T-helper 2 cell (primary cell): ENCODE measurements at places on chromosomes 1 and 21.

- DNase-seq: no peak
These were observed 19.8 kb downstream of the COL16A1 start for GRCh38 chr1:31683997-31684396.

DNA sequence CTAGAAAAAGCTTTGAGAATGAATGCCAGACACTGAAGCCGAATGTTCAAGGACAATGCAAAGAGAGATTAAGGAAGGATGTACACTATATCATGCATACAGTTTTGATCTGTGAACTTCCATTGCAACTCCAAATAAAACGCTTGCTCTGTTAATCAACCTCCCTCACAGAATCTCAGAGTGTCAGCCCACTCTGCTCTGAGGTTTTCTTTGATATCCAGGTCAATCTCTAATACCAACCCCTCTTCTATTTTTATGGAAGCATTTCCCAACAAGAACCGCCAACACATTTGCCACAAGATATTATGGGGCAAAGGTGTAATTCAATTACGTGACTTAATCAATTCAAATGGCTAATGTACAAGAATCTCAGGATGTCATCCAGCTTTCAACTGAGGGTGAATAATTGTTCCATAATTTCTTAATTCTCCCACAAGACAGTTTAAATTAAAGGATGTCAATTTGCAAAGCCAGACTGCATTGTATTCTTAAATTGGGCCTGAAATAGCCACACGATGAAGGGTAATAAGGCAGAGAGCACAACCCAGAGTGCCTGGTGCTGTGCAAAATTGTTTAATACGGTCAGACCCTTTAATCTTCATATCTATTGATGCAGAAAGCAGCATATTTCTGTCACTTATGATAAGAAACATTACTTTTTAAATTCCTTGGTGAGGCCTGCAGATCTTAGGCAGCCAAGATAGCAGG, 459.2 kb upstream of the DAB1 start:
- DNase-seq: no peak

- DNase-seq: no peak
These were observed 43.9 kb downstream of the PARP1 start for GRCh38 chr1:226363801-226364513.

- no peak for DNase-seq
These were observed 734 bp downstream of the CDK18 start for GRCh38 chr1:205505076-205505729.

GRCh38 chr1:245566952-245567351, 412.2 kb downstream of the KIF26B start:
- no peak for DNase-seq

- no peak for DNase-seq
These were observed 496.9 kb upstream of the LRRC7 start for GRCh38 chr1:69070660-69071373.

- no peak for DNase-seq
These were observed 3.5 kb upstream of the TIAM1 start for GRCh38 chr21:31347435-31348032.

DNA sequence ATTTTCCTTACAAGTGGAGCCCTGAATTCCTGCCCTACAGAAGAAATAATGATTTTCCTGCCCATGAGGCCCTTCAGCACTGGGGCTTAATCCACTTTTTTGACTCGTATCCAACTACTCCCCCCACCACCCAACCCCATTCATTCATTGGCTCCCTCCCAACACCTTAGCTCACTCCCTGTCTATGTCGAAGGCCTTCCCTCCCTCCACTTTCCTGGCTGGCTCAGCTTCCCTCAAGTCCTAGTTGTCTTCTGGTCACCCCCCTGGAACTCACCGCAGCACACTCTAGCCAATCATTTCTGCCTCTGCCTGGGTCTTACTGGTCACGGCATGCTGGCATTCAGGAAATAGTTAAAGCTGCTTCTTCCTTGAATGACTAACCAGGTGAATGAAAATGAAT, 118.9 kb downstream of the PGBD5 start:
- no peak for DNase-seq

DNA sequence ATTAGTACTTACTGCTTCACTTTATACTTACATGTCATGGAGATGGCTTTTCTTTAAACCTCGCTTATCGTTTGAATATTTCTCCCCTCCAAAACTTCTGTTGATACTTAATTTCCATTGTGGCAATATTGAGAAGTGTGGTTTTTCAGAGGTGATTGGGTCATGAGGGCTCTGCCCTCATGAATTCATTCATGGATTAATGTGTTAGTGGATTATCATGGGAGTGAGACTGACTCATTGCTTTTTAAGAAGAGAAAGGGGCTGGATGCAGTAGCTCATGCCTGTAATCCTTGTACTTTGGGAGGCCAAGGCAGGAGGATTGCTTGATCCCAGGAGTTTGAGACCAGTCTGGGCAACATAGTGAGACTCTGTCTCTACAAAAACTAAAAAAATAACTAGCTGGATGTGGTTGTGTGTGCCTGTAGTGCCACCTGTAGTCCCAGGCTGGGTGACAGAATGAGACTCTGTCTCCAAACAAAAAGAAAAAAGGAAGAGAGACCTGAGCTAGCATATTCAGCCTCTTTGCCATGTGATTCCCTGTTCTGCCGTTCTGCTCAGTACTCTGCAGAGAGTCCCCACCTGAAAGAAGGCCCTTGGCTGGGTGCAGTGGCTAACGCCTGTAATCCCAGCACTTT, 30.2 kb downstream of the RABGAP1L start:
- no peak for DNase-seq

DNA sequence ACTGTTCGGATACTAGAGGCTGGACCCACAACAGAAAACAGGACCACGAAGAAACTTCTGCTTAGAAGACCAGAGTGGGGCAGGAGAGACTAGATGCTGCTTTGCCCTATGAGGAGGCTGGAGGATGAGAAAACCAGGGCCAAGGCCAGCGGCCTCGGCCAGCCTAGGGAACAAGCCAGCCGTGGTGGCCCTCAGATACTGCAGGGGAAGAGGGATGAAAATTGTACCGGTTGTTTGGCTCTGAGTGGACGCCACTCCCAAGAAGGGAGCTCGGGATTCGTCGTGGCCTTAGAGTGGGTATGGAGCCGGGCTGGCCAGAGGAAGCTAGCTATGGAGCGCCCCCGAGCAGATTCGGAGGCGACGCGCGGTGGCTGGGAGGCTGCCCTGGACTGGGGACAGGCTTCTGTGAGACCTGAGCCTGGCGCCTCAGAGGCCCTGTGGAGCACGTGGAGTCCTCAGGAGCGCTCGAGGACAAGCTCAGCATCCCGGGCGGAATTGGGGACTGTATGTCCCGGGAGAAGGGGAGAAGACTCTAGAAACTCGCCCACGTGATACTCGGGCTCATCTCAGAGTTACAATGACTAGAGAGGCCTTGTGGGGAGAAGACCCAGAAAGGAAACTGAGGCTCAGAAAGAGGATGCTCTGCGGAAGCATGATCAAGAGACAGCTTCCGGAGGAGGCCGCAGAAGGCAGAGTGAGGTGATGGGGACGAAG, 2.8 kb downstream of the PRRX1 start:
- no peak for DNase-seq

DNA sequence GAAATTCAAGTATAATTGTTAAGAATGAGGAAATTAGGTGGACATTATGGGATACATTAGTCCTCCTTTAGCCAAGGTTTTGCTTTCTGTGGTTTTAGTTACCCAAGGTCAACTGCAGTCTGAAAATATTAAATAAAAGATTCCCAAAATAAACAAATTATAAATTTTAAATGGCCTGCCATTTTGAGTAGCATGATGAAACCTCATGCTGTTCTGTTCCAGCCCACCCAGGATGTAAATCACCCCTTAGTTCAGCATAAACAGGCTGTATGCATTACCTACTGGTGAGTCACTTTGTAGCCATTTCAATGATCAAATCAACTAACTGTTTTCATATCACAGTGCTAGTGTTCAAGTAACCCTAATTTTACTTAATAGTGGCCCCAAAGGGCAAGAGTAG, 132.5 kb upstream of the LYPLAL1 start:
- DNase-seq: no peak

GRCh38 chr1:15153842-15154479, 414 bp downstream of the TMEM51 start:
- no peak for DNase-seq

DNA sequence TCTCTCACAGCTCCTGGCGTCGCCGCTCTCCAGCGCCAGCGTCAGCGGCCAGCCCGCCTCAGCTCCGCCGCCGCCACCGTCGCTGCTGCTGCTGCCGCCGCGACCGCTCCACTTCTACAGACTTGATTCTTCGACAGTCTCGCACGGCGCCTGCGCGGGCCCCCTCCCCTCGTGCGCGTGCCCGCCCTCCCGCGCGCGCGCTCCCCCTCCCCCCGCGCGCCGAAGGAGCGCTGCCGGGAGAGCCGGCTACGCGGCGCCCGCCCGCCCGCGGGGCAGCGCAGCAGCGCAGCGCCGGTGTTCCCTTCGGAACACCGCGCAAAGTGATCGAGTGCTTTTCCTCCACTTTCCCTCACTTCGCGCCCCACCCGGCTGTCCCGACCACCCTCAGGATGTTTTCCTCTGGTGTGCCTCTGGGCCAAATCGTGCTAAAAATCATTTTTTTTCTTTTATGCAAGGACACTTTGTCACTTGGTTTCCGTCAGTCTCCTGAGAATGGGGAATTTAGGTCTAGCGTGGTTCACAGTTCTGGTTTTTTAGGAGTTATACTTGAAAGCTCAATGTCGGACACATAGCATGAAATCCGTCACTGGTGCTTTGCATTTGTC, at the start of gene IRF2BP2:
TSS of gene IRF2BP2 (minus strand) at position 118 of the 605 bp plus-strand sequence. CDS start 684 bp downstream, outside the sequence.
- DNase-seq: peak; percentile 66

- DNase-seq: no peak
These were observed 553.6 kb downstream of the NUF2 start for GRCh38 chr1:163875200-163875926.

- no peak for DNase-seq
These were observed 33.5 kb upstream of the CCDC27 start for GRCh38 chr1:3718764-3719163.

DNA sequence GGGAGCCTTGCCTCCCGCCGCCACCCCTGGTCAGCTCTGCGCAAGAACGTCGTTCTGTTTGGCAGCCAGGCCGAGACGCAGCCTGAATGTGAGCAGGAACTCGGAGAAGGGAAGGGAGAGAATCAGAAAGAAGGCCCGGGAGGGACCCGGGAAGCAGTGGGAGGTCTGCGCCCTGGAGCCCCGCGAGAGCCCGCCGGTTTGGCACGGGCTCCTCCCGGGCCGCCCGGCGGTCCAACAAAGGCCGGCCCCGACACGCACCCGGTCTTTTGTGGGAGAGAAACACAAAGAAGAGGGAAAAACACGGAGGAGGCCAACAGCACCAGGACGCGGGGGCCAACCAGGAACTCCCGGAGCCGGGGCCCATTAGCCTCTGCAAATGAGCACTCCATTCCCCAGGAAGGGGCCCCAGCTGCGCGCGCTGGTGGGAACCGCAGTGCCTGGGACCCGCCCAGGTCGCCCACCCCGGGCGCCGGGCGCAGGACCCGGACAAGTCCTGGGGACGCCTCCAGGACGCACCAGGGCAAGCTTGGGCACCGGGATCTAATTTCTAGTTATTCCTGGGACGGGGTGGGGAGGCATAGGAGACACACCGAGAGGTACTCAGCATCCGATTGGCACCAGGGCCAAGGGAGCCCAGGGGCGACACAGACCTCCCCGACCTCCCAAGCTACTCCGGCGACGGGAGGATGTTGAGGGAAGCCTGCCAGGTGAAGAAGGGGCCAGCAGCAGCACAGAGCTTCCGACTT, 2.7 kb upstream of the OLIG2 start:
- DNase-seq: no peak

DNA sequence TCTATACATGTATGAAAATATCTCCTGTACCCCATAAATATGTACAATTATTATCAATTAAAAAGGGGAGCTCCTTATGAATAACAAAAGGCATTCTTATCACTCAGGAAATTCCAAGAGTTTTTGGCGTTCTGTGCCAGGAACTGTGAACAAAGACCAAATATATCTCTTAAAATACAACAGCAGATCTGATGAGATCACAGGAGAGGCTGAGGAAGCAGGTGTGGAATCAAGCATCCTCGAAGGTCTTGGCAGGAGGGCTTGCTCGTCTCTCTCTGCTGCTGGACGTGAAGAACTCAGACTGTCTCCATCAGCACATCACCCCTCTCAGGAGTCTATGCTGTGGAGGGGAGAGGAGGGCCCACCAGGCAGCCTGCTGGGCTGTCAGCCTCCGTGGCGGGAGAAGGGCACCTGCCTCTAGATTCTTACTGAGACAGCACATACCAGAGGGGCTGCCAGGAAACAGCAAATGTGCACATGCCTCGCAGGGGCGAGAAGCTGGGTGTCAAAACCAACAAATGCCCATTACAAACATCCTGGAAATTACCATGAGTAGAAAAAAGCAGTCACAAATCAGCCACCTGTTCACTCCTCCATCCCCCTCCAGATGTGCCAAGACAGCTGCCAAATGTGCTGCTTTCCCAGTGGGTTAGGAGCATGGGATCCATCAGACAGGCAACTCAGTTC, 30.8 kb upstream of the FAM89A start:
- no peak for DNase-seq

DNA sequence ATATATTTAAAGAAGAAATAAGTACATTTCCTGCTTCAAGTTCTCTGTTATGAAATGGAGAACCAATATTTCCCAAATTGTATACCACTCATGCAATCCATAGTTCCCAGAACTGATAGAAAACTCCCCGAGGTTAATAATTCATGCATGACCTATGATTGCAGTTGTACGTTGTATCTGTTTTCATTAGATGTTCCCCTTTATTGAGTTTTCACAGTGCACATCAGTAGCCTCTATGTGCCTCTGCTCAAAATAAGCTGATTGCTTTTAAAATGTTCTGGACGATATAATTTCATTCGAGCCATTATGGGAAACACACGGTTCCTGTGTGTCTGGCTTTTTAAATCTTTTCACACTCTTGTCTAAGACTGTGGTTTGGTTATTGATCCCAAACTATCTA, 253.1 kb upstream of the KIAA0040 start:
- no peak for DNase-seq

GRCh38 chr1:12617901-12618660, at the start of gene DHRS3:
Gene DHRS3, minus strand, starts transcription at chr1:12618210. Its CDS starts 862 bp downstream, at chr1:12617348.
- DNase-seq: peak; percentile 50

DNA sequence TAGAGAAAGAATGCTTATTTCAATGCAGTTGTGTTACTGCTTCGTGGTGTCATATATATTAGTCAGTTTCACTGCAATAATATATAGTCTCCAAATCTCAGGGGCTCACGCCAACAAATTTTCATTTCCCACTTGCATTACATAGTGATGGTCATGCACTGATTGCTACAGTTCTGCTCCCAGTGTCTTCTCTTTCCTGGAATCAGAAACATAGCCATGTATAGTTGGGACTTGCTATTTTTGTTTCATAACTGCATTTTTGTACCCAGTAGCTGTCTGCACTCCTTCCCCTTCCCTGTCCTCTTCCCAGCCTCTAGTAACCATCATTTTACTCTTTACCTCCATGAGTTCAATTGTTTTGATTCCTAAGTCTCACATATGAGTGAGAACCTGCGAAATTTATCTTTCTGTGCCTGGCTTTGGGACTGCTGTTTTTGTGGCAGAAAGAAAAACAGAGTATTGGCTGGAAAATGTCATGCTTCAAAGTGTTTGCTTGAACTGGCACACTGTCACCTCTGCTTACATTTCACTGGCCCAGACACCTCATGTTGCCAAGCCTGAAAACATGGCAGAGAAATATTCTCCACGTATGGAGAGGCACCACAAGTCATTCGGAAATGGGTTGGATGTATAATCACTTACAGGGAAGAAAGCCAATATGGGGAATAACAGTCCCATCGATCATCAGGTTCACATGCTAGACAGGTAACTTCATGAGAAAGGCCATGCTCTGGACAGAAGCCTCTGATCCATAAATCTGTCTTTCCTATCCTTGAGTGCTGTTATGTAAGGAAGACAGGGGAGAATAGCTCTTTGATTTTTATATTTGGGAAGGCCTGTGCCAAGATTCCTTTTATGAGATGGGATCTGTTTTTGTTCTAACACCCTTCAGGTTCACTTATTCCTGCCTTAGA, 60.4 kb upstream of the BACH1 start:
- DNase-seq: no peak

GRCh38 chr1:39132505-39133339, 71.8 kb upstream of the MACF1 start:
- DNase-seq: no peak
